ENCODE measurements at places on chromosomes 13 and 19. TPM values are rescaled to one million over a fixed set of nuclear protein-coding genes. Genes with fewer than 3 reads are reported as not detected.
A peak's percentile ranks its signal among the peaks of the same experiment; 100 is the strongest.

The ZNF154 gene
- total RNA-seq, result 13.2 TPM

The ZNF544 gene
- total RNA-seq, result 52.0 TPM

The INSL3 gene
- not detected for total RNA-seq

The SPATA13 gene
- 22.0 TPM for total RNA-seq

The CGB3 gene
- 6.1 TPM for total RNA-seq

The FCAR gene
- total RNA-seq, result not detected

The KLK14 gene
- total RNA-seq, result 0.29 TPM

DNA sequence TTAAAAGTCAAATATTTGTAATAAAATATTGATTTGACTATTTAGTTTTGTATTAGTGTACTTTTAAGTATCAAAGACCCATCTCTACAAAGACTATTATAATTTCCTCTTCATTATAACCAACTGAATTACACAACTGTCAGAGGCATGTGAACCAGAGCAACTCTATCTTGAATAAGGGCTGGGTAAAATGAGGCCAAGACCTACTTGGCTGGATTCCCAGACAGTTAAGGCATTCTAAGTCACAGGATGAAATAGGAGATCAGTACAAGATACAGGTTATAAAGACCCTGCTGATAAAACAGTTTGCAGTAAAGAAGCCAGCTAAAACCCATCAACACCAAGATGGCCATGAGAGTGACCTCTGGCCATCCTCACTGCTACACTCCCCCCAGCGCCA is 36.2 kb upstream of the ATP12A start:
- H3K4me3 ChIP-seq, result no peak overlapping the region
- DNase-seq, result no peak
- H3K27me3 ChIP-seq, result no peaks in the 10 kb centered on the region
- peaks cover 6% of the 10 kb centered on the region for H3K36me3 ChIP-seq
- peaks cover 13% of the 10 kb centered on the region for H3K4me1 ChIP-seq

DNA sequence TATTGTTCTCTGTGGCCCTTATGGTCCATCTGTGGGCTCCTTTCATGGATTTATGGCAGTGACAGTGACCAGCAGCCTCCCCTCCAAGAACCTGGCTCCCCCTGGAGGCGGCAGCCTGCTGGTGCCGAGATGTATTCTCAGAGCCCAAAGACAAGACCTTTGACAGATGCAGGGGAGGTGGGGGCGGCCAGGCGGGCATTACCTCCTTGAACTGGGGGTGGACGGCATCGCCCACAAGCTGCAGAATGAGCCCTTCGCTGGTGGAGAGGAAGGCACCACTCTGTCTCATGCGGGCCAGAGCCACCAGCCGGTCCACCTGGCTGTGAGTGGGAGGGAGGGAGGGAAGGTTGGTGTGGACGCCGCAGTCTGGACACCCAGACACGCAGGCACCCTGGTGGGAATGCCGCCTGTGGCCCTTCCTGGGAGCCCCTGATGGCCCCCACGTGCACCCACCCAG is 6.6 kb downstream of the ISOC2 start:
- H3K36me3 ChIP-seq, result peaks cover 8% of the 10 kb centered on the region
- H3K4me1 ChIP-seq, result peaks cover 22% of the 10 kb centered on the region
- H3K27me3 ChIP-seq, result peaks cover 29% of the 10 kb centered on the region
- peak overlapping the region; percentile 49 for H3K4me3 ChIP-seq
- DNase-seq, result no peak

DNA sequence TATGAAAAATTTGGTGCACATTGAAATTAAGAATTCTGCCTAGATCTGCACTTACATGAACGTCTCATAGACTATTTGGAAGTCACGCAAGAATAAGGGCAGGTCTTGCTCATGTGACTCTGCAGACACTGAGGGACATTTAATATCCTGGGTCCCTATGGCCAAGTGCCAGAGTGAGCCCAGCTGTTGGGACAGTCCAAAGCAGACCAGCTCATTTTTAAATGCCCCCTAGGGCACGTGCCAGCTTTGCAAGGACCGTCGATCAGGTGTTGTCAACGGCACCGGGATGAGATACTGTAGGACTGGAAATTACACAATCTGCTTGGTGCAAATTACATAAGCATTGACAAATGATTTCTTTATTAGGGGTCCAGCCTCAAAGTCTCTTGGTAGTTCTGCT is 293.6 kb downstream of the TEX29 start:
- H3K27ac ChIP-seq, result no peak overlapping the region
- H3K4me3 ChIP-seq, result no peak overlapping the region
- peak; percentile 36 for DNase-seq
- H3K36me3 ChIP-seq, result no peaks in the 10 kb centered on the region
- H3K27me3 ChIP-seq, result peaks cover 24% of the 10 kb centered on the region

DNA sequence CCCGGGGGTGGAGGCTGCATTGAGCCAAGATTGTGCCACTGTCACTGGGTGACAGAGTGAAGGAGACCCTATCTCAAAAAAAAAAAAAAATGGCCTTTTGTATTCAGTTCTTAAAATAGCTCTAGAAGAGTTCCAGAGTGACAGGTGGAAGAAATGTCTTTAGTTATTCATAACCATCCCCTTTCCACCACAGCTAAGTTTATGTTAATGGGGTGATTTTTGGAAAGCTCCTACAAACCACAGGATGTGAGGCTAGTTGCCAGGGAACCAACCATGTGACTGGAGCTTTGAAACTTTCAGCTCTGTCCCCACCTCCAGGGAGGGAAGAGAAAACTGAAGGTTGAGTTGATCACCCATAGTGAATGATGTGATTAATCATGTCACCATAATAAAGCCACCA is 6.9 kb downstream of the ZNF490 start:
- H3K4me1 ChIP-seq, result no peaks in the 10 kb centered on the region
- H3K4me3 ChIP-seq, result no peak overlapping the region
- DNase-seq, result peak; percentile 2
- H3K27ac ChIP-seq, result no peak overlapping the region

DNA sequence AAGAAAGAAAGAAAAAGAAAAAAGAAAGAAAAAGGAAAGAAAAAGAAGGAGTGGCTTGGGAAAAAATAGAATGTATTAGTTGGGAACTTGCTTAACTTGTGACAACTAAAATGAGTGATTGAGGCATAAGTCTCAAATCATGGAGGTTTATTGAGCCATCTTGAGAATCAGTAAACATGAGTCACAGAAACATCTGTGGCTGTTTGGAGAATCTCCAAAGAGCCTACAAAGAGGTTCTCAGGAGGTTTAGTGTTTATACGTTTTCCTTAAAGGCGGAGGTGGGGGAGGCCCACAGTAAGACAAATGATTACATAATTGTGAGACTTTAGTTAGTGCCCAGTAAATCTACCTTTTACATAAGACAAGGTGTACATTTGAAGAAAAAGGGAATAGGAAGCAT is 38.6 kb downstream of the WDR87 start:
- peaks cover 4% of the 10 kb centered on the region for H3K27me3 ChIP-seq
- H3K36me3 ChIP-seq, result no peaks in the 10 kb centered on the region
- H3K4me1 ChIP-seq, result no peaks in the 10 kb centered on the region
- no peak overlapping the region for H3K27ac ChIP-seq
- H3K4me3 ChIP-seq, result no peak overlapping the region

DNA sequence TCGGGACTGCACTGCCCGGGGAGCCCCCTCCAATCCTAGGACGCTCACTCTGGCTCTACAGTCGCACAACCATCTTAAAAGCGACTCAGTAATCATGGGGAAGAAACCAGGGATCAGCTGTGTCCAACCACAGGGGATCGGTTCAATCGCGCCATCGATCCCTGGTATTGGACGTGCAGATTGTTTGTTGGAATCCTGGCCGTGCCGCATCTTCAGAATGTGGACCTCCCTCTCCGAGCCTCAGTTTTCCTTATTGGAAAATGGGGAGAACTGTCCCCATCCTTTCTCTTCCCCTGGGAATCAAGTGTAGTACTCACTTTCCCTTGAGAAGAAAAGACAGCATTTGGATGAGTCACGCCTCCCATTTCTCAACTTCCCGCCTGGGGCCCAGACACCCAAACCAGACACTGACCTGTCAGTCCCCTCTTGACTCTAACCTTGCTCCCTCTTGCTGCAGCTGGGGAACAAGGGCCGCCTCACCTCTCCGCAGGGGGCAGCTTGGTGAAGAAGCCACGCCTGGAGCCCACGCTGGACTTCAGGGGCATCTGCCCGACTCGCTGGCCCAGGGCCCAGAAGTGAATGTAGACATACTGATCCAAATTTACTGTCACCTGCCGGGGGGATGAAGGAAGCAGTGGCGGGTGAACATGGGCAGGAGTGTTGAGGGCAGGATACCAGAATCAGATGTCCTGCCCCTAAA is 17.6 kb downstream of the EMP3 start:
- no peaks in the 10 kb centered on the region for H3K27me3 ChIP-seq
- no peaks in the 10 kb centered on the region for H3K4me1 ChIP-seq
- no peak overlapping the region for H3K27ac ChIP-seq
- no peak for DNase-seq
- H3K36me3 ChIP-seq, result no peaks in the 10 kb centered on the region

DNA sequence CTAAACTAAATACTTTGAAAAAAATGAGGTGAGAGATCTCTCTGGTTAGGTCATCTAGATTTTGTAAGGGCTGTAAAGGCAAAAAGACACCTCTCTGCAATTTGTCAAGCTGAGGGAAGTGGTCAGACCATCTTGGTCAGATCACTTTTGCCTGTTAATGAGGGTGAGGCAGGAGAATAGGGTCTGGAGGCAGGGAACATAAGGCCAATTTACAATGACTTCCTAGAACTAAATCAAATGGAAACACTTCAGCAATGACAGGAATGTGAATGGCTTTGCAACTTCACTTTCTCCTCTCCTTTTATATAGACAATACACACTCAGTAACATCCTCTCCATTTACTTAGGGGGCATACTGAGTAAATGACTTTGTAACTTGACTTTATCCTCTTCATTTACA is 1653.4 kb downstream of the SLITRK5 start:
- no peaks in the 10 kb centered on the region for H3K36me3 ChIP-seq
- H3K4me3 ChIP-seq, result no peak overlapping the region
- H3K27ac ChIP-seq, result no peak overlapping the region
- no peak for DNase-seq
- H3K27me3 ChIP-seq, result no peaks in the 10 kb centered on the region

GRCh38 chr13:101146101-101146898 is 270.0 kb downstream of the NALCN start:
- no peak for DNase-seq
- H3K4me1 ChIP-seq, result peaks cover 4% of the 10 kb centered on the region
- H3K27me3 ChIP-seq, result peaks cover 28% of the 10 kb centered on the region
- no peak overlapping the region for H3K4me3 ChIP-seq

DNA sequence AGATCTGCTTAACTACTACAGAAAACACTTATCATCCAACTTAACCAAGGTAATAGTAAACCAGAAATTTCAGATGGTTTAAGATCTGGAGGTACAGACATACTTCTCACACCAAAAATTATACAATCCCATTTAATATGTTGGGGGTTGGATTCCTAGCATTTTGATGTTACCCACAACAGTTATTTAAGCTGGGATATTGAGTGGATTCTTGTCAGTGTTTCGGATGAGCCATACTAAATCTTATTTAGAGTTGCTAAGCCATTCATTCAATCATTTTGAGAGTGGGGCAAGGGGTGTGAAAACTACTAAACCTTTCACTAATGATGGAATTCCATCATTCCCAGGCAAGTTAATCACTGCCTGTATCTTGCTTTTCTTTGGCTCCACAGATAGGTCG is 40.6 kb downstream of the KATNAL1 start:
- H3K4me3 ChIP-seq, result no peak overlapping the region
- peaks cover 7% of the 10 kb centered on the region for H3K4me1 ChIP-seq
- H3K27ac ChIP-seq, result no peak overlapping the region
- no peak for DNase-seq

GRCh38 chr13:57716295-57716694 is 84.8 kb downstream of the PCDH17 start:
- no peaks in the 10 kb centered on the region for H3K27me3 ChIP-seq
- no peak for DNase-seq
- H3K27ac ChIP-seq, result no peak overlapping the region
- no peaks in the 10 kb centered on the region for H3K36me3 ChIP-seq

DNA sequence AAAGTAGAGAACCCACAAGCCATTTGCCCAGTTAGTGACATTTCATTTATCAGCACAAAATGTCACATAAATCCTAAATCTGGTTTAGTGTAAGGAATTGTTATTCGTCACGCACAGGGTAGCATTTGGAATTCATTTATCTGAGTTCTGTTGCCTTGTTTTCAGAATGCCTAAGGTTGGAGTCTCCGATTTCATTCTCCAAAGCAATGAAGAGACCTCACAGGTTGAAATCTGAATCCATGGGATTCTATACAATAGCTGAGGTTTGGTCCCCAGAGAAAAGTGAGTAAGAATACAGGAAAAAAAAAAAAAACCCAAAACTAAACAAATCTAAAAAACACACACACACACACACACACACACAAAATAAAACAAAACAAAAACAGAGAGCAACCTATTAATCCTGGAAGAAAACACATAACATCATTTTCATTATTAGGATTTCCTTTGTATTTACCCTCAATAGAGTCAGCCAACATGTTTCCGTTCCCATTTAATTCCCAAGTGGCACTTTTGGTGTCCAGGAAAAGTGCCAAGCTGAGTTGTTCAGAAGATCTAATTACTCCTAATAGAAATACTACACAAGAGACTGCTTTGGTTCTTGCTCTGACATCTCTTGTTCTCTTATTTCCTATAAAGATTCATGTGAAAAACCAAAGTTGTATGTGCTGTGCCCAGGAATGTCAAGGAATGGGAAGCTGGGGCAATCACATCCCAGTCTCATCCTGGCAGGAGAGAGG is 36.2 kb upstream of the LRCH1 start:
- no peaks in the 10 kb centered on the region for H3K27me3 ChIP-seq
- H3K4me3 ChIP-seq, result peak overlapping the region; percentile 49
- no peak overlapping the region for H3K27ac ChIP-seq
- H3K36me3 ChIP-seq, result peaks cover 4% of the 10 kb centered on the region

DNA sequence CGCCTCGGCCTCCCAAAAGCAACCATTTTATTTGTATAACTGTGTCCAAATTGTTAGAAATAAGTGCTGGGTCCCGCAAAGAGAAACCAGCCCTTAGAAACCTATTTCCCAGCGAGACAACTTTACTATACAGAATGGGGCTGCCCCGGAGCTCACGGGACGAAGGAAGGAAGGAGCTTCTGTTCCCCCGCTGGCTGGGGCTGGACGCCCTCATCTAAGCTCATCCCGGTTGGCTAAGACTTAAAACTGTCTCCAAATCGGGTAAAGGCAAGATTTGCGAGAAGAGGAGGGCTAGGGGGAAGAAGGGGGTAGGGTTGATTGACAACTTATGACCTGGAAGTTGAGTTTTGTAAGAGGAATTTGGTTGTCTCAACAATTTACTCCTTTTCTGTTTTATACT is 12.3 kb upstream of the BSG start:
- no peak overlapping the region for H3K4me3 ChIP-seq
- H3K4me1 ChIP-seq, result no peaks in the 10 kb centered on the region
- H3K27ac ChIP-seq, result no peak overlapping the region
- no peak for DNase-seq

- DNase-seq, result no peak
- peaks cover 10% of the 10 kb centered on the region for H3K4me1 ChIP-seq
- peaks cover 7% of the 10 kb centered on the region for H3K27me3 ChIP-seq
- H3K27ac ChIP-seq, result no peak overlapping the region
Observed at GRCh38 chr13:110297011-110297410, 9.9 kb downstream of the COL4A1 start.

- H3K36me3 ChIP-seq, result no peaks in the 10 kb centered on the region
- no peaks in the 10 kb centered on the region for H3K27me3 ChIP-seq
- no peak overlapping the region for H3K4me3 ChIP-seq
- no peak for DNase-seq
- H3K27ac ChIP-seq, result no peak overlapping the region
- H3K4me1 ChIP-seq, result no peaks in the 10 kb centered on the region
Observed at GRCh38 chr13:89239361-89240127, 1568.4 kb downstream of the SLITRK5 start.

GRCh38 chr19:55812449-55812848 is 19.4 kb downstream of the NLRP11 start:
- H3K4me3 ChIP-seq, result no peak overlapping the region
- H3K4me1 ChIP-seq, result no peaks in the 10 kb centered on the region
- H3K27me3 ChIP-seq, result no peaks in the 10 kb centered on the region
- no peak for DNase-seq
- no peak overlapping the region for H3K27ac ChIP-seq

All from type B pancreatic cell (in vitro differentiated cells).